Kidney (tissue), 22 donors: ENCODE measurements at places on chromosomes 1 and 21. TPM values are rescaled to one million over a fixed set of nuclear protein-coding genes. Genes with fewer than 3 reads are reported as not detected.

Gene KCNJ9
- total RNA-seq = not detected

Gene FAM78B
- 1.4 TPM for total RNA-seq

Gene BCAN
- total RNA-seq = 0.19 TPM

Gene UBASH3A
- 2.7 TPM for total RNA-seq

Gene EVI5
- 36.5 TPM for total RNA-seq

Gene CCDC24
- total RNA-seq = 24.3 TPM

Gene CELF3
- not detected for total RNA-seq

Gene MROH7
- 5.4 TPM for total RNA-seq

Gene UMODL1
- not detected for total RNA-seq

Gene DPYD
- total RNA-seq = 41.6 TPM

Gene S100A9
- total RNA-seq = 271 TPM

Gene SLC44A3
- total RNA-seq = 49.6 TPM

Gene CLIC6
- total RNA-seq = 10.1 TPM

Gene FCER1G
- total RNA-seq = 43.4 TPM

Gene CYP4A22
- total RNA-seq = 4.1 TPM

Gene PEA15
- 112 TPM for total RNA-seq

Gene AADACL4
- 0.16 TPM for total RNA-seq

Gene AK5
- 1.7 TPM for total RNA-seq

Gene BARHL2
- not detected for total RNA-seq

Gene INSRR
- 0.35 TPM for total RNA-seq

Gene RGS8
- not detected for total RNA-seq

Gene SERPINC1
- 0.41 TPM for total RNA-seq

Gene ERICH3
- 0.50 TPM for total RNA-seq

Gene OR2T33
- total RNA-seq = not detected

Gene ARHGAP29
- 145 TPM for total RNA-seq

Gene OR2M3
- not detected for total RNA-seq

Gene PTGFR
- 3.7 TPM for total RNA-seq

Gene CAPZB
- total RNA-seq = 265 TPM

Gene AXDND1
- total RNA-seq = 0.57 TPM

Gene SERTAD4
- 9.2 TPM for total RNA-seq

Gene ORC1
- 0.50 TPM for total RNA-seq

Gene PLA2G5
- total RNA-seq = 0.47 TPM

Gene RNU1-3
- total RNA-seq = 8,605 TPM
